WTC11 (cell line): ENCODE measurements at places on chromosomes 11 and 22.

DNA sequence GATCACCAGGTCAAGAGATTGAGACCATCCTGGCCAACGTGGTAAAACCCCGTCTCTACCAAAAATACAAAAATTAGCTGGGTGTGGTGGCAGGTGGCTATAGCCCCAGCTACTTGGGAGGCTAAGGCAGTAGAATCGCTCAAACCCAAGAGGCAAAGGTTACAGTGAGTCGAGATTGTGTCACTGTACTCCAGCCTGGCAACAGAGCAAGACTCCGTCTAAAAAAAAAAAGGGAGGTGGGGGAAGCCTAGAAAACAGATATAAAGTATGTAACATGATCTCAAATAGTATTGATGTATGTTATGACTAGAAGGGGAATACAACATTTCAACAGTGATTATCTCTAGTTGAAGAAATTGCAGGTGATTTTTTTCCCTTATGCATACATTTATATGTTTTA lies 61.4 kb downstream of the SLC1A2 start:
- DNase-seq: no peak
- H3K4me1 ChIP-seq: no peaks in the 10 kb centered on the region
- H3K27me3 ChIP-seq: peaks cover 10% of the 10 kb centered on the region
- no peak overlapping the region for H3K4me3 ChIP-seq
- H3K27ac ChIP-seq: no peak overlapping the region
- H3K36me3 ChIP-seq: no peaks in the 10 kb centered on the region

DNA sequence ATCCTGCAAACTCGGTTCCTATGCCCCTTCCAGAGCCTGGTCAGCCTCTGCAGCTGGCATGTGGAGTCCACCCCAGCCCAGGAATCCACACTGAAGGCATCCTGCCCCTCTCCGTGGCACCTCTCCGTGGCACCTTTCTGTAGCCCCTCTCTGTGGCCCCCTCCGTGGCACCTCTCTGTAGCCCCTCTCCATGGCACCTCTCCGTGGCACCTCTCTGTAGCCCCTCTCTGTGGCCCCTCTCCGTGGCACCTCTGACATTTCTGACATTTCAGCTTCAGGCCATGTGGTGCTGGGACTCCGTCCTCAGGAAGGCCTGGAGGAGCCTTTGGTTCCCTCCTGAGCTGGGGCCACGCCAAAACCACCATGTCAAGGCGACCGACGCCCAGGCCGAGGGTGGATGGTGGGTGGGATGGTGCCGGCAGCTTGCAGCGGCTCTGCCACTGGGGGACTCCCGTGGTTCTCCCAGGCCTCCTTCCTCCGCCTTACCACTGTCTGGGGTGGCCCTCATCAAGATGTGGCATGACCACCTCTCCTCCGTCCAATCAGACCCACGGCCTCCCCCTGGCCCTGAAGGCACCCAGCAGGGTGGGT lies 1518.5 kb downstream of the BRD1 start:
- DNase-seq: no peak
- peaks cover 2% of the 10 kb centered on the region; the same call in 1 of the 2 replicates for H3K27me3 ChIP-seq
- peaks cover 9% of the 10 kb centered on the region for H3K36me3 ChIP-seq
- H3K4me1 ChIP-seq: peaks cover 31% of the 10 kb centered on the region

GRCh38 chr11:15635521-15635920 lies 520.8 kb downstream of the INSC start:
- H3K4me3 ChIP-seq: no peak overlapping the region
- H3K4me1 ChIP-seq: no peaks in the 10 kb centered on the region
- H3K27me3 ChIP-seq: no peaks in the 10 kb centered on the region; the same call in 1 of the 2 replicates
- H3K36me3 ChIP-seq: peaks cover 11% of the 10 kb centered on the region
- no peak overlapping the region for H3K27ac ChIP-seq

- DNase-seq: peak; percentile 40
- no peaks in the 10 kb centered on the region; the same call in 1 of the 2 replicates for H3K27me3 ChIP-seq
- no peaks in the 10 kb centered on the region for H3K36me3 ChIP-seq
Observed at GRCh38 chr11:61126256-61126655, 24.0 kb downstream of the CD5 start.

DNA sequence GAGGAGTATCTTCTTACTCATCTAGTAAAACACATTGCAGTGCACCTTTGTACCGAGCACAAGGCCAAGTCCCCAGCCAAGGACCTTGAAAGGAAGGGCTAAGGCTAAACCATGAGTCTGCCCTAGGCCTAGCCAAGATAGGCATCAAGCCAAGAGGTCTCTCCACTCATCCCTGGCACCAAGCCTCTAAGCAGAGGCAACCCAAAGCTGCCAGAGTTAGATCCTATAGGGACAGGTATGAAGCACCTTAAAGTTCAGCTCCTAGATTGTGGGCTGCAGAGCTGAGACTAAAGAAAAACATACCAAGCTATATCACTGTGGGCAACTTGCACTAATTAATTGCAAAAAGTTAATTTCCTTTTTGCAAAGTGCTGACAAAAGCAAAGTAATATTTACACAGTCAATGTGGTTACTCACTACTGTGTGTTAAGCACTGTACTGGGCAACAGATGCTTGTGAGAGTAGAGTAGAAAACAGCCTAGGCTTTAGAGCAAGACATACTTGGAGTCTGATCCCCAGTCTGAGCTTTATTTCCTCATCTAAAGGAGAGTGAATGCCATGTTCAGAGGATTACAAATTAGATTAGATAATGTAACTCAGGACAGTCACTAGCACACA lies 7.2 kb downstream of the COA4 start:
- peak overlapping the region; percentile 28 for H3K27ac ChIP-seq
- H3K27me3 ChIP-seq: no peaks in the 10 kb centered on the region
- H3K4me3 ChIP-seq: no peak overlapping the region
- DNase-seq: no peak

DNA sequence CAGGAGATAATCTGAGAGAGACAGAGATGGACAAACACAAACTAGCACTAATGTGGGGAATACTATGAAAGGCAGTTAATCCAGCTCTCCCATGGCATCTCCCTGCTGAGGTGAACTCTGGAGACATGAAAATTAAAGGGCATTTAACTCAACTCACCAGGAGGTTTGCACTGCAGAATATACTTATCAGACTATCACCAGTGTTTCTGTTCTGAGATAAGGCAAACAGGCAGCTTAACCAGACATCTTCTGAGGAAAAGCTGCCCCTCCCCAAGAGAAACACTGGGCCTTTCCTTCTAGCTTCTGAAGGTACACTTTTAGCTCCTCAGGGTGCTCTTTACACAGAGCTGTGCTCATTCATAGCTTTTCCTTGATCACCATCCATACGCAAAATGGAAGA lies 85.5 kb downstream of the AMBRA1 start:
- DNase-seq: no peak
- H3K36me3 ChIP-seq: peaks cover 9% of the 10 kb centered on the region
- peaks cover 41% of the 10 kb centered on the region for H3K4me1 ChIP-seq

DNA sequence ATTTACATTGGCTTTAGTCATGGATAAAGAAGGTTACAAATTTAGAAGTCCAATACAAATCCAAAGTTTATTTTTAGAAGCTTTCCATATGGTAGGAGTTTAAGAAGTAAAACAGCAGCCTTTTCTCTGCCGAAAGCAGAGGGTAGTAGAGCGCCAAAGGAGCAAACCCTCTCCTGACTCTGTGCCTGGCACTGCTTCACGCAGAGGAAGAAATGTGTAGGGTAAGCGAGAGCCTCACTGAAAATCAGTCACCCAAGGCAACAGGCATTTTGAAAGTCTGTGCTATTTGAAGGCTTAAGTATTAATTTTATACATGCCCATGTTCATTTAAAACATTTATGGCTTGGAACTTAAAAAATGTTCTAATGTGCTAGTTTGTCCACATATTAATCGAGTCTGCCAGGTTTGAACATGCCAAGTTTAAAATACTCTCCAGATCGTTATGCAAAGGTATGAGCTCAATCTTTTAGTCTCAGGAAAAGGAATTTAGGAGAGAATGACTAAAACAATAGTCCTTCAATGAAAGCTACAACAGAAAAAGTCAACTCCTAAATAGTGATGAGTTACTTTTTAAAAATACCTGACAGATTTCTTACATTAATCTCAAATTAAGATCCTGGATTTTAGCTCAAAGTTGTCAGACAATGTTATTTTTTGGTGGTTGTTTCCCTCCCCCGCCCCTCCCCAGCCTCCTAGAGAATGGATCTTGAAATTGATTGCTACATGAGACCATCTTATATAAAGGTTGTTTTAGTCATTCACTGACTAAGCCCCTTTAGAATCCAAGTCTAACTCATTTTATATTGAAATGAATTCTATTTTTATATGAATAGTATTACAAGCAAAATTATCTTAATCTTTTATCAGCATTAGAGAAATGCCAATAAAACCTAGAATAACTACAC lies 38.7 kb downstream of the MRTFA start:
- peaks cover 47% of the 10 kb centered on the region for H3K4me1 ChIP-seq
- H3K27ac ChIP-seq: peak overlapping the region; percentile 83; the same call in 1 of the 2 replicates
- no peak overlapping the region for H3K4me3 ChIP-seq
- H3K27me3 ChIP-seq: no peaks in the 10 kb centered on the region
- DNase-seq: no peak

- peaks cover 2% of the 10 kb centered on the region for H3K36me3 ChIP-seq
- H3K27me3 ChIP-seq: no peaks in the 10 kb centered on the region
- no peaks in the 10 kb centered on the region for H3K4me1 ChIP-seq
- H3K27ac ChIP-seq: no peak overlapping the region
- DNase-seq: no peak
Observed at GRCh38 chr11:128116885-128117284, 470.5 kb downstream of the ETS1 start.

DNA sequence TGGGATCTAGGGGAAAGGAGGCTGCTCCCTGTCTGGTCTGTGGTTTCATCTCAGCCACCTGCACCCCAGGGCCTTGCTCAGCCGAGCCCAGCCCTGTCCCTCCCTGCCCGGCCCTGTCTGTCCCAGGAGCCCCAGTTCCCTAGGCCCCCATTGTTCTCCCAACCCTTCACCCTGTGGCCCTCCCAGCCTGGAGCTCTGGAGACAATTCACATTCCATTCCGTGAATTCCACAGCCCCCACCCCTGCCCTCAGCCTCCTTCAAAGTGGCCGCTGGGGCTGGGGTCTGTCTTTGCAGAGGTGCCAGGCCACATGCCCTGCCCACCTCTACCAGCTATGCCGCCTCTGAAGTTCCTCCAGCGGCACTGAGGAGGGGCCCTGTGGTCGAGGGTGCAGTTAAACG lies 77.9 kb upstream of the WNT11 start:
- peaks cover 19% of the 10 kb centered on the region for H3K4me1 ChIP-seq
- H3K4me3 ChIP-seq: no peak overlapping the region
- no peak overlapping the region for H3K27ac ChIP-seq
- no peaks in the 10 kb centered on the region for H3K36me3 ChIP-seq
- DNase-seq: peak; percentile 30

GRCh38 chr11:100930185-100930778 lies 199.3 kb downstream of the PGR start:
- H3K27me3 ChIP-seq: no peaks in the 10 kb centered on the region
- no peak overlapping the region for H3K27ac ChIP-seq
- H3K36me3 ChIP-seq: no peaks in the 10 kb centered on the region
- H3K4me1 ChIP-seq: peaks cover 18% of the 10 kb centered on the region

GRCh38 chr11:115676768-115677167 lies 172.6 kb upstream of the CADM1 start:
- H3K27me3 ChIP-seq: no peaks in the 10 kb centered on the region
- no peak overlapping the region for H3K27ac ChIP-seq
- H3K36me3 ChIP-seq: no peaks in the 10 kb centered on the region
- DNase-seq: no peak
- H3K4me1 ChIP-seq: peaks cover 14% of the 10 kb centered on the region

DNA sequence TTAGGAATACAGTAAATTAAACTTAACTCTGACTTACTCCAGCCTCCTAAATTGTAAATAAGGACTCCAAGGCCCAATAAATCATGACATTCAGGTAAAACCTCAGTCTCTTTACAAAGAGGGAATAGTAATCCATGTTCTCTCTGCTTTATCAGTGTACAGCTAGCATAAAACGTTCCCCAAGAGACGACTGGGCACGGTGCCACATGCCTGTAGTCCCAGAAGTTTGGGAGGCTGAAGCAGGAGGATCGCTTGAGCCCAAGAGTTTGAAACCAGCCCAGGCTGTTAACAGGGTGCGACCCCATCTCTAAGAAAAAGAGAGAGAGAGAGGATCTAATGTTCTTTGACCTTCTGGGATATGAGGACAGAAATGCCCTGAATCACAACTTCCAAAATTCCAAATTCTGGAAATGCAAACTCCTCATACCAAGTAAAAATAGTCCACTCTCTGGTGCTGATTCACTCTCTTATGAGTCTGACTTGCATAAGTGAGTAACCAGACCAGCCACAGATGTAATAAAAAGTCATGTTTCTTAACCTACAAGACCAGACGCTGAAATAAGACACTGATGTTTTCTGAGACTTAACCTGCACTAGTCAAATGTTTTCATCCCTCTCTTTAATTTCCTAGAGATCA lies 25.5 kb downstream of the NNMT start:
- peaks cover 2% of the 10 kb centered on the region; the same call in 1 of the 2 replicates for H3K27me3 ChIP-seq
- peaks cover 56% of the 10 kb centered on the region for H3K4me1 ChIP-seq
- no peak overlapping the region for H3K4me3 ChIP-seq
- peaks cover 6% of the 10 kb centered on the region; the same call in 1 of the 2 replicates for H3K36me3 ChIP-seq
- DNase-seq: no peak
- H3K27ac ChIP-seq: no peak overlapping the region
